H1 (cell line): ENCODE measurements at places on chromosomes 13 and 19. TPM values are rescaled to one million over a fixed set of nuclear protein-coding genes. Genes with fewer than 3 reads are reported as not detected.

Gene KLK4
- total RNA-seq: 1.3 TPM in 1 of 2 replicates, not detected in the other

Gene IZUMO2
- 0.94 and 1.7 TPM in 2 replicates for total RNA-seq

Gene SLC7A9
- not detected in 2 replicates for total RNA-seq

Gene CYP4F11
- total RNA-seq: not detected in 2 replicates

Gene NCAN
- 2.7 and 2.8 TPM in 2 replicates for total RNA-seq

Gene TMEM59L
- total RNA-seq: 8.6 and 12.2 TPM in 2 replicates

Gene CGB5
- 0.63 TPM in 1 of 2 replicates, not detected in the other for total RNA-seq

Gene PSG6
- total RNA-seq: not detected in 2 replicates

Gene NOVA2
- total RNA-seq: 22.7 and 24.6 TPM in 2 replicates

Gene LHFPL6
- 15.5 and 17.0 TPM in 2 replicates for total RNA-seq

Gene CD209
- 0.22 TPM in 1 of 2 replicates, not detected in the other for total RNA-seq

GRCh38 chr13:58617880-58618665 is 986.5 kb downstream of the PCDH17 start:
- DNase-seq: no peak

- DNase-seq: no peak
Observed at GRCh38 chr19:2048104-2048958, 2.7 kb downstream of the MKNK2 start.

DNA sequence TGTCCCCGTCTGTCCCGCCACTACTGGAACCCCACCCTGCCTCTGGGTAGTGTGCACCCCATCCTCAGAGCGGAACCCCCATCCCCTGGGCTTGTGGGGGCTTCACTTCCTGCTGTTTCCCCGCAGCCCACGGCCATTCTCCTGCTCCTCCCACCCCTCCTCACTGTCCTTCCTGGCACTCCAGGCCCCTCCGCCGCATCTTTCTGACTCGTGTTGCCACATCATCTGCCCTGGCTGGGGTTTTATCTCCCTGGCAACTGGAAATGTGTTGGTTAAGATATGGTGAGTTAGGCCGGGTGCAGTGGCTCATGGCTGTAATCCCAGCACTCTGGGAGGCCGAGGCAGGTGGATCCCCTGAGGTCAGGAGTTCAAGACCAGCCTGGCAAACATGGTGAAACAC is 37.3 kb downstream of the KDM4B start:
- DNase-seq: no peak

GRCh38 chr13:50592412-50593155 is 250.9 kb downstream of the DLEU7 start:
- DNase-seq: no peak

DNA sequence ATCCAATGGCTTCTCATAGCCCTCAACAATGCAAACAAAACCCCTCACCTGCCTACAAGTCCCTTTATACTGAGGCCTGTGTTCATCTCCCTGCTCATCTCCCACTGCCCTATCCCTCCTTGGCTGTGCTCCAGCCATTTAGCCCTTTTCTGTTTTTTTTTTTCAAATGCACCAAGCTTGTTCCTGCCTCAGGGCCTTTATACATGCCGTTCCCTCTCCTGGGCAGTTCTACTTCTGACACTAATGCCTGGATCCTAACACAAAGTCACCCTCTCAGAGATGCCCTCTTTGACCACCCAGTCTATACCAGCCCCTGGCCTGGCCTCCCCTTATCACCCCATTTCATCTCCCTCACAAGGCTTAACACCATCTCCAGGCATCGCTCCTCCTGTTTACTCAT is 26.9 kb downstream of the ZNF574 start:
- no peak for DNase-seq

GRCh38 chr19:1847684-1848398 is 442 bp downstream of the REXO1 start:
- no peak for DNase-seq

DNA sequence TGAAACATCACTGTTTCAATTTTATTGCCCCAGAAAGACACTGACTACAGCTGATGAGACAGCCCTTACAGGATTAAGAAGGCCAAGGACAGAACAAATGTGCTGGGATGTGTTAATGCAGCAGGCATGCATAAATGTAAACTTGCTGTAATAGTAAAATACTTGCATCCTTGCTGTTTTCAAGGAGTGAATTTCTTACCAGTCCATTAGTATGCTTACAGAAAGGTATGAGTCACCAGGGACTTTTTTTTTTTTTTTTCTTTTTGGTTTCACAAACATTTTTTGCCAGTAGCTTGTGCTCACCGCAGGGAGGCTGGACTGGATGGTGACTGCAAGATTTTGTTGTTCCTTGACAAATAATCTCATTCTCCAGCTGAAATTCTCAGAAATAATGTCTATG is 55.1 kb downstream of the GPR180 start:
- DNase-seq: no peak

DNA sequence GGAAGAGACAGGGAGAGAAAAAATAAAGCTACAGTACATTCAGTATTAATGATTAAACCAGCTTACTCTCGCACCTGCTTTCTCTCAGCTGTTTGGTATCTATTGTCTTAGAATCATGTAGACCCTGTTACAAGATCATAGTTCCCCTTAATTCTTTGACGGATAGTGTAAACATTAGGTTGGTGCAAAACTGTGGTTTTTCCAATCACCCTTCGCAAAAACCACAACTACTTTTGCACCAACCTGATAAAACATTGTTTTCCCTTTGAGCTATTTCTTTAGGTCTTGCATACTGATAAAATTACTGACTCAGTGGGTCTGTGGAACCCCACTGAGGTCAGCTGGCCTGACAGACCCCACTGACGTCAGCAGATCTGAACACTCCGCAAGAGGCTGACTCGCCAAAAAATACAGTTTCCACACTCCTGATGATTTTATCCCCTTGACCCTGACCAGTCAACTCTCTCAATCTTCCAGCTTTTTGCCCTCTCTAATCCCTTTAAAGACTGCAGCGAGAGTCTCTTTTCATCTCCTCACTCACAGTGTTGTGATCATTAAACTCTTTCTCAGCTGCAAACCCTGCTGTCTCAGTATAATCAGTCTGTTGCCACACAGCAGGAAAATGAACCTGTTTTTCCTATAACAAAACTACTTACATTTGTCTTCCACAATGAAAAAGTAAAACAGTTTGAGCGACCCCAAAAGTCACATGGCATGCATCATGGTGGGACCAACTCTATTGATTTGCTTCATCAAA is 123.9 kb downstream of the SLITRK6 start:
- no peak for DNase-seq

DNA sequence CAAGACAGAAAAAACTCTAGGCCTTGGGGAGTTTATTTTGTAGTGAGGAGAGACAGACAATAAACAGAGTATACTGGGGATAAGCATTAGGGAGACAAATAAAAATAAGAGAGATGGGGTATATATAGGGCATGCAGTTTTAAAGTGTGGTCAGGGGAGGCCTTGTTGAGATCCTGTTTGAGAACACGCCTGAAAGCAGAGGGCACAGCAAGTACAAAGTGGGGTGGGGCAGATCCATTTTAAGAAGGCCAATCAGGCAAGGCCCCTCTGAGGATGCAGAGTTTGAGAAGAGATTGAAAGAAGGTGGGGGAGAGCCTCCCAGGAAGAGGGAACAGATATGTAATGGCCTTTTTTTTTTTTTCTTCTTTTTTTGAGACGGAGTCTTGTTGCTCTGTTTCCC is 2.1 kb downstream of the PPP2R1A start:
- DNase-seq: no peak

DNA sequence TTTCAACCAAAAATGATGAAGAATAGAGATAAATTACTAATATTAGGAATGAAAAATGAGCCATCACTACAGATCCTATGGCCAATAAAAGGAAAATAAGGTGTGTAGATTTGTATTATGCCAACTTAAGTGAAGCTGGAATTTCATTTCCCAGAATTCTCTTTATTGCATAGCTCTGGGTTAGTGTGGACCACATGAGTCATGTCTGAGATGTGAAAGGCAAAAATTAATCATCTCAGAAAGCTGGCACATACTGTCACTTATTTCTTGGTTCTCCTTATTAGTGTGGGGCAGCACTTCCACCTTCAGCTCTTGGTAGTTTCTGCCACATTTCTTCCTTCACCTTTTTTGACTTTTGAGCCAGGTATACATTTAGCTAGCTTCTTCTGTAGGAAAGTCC is 82.6 kb downstream of the KATNAL1 start:
- DNase-seq: no peak

DNA sequence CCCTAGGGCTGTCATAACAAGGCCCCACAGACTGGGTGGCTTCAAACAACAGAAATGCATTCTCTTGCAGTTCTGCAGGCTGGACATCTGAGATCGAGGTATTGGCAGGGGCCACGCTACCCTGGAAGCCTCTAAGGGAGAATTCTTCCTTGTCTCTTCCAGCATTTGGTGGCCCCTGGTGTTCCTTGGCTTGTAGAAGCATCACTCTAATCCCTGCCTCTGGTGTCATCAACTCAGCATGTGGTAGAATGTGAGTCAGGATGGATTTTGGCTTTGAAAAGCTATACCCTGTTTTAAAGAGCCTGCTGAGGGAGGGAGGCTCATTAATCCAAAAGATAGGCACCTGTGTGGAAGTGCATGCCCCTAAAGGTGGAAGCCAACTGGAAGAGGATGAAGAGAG is 7.9 kb upstream of the GGACT start:
- no peak for DNase-seq

DNA sequence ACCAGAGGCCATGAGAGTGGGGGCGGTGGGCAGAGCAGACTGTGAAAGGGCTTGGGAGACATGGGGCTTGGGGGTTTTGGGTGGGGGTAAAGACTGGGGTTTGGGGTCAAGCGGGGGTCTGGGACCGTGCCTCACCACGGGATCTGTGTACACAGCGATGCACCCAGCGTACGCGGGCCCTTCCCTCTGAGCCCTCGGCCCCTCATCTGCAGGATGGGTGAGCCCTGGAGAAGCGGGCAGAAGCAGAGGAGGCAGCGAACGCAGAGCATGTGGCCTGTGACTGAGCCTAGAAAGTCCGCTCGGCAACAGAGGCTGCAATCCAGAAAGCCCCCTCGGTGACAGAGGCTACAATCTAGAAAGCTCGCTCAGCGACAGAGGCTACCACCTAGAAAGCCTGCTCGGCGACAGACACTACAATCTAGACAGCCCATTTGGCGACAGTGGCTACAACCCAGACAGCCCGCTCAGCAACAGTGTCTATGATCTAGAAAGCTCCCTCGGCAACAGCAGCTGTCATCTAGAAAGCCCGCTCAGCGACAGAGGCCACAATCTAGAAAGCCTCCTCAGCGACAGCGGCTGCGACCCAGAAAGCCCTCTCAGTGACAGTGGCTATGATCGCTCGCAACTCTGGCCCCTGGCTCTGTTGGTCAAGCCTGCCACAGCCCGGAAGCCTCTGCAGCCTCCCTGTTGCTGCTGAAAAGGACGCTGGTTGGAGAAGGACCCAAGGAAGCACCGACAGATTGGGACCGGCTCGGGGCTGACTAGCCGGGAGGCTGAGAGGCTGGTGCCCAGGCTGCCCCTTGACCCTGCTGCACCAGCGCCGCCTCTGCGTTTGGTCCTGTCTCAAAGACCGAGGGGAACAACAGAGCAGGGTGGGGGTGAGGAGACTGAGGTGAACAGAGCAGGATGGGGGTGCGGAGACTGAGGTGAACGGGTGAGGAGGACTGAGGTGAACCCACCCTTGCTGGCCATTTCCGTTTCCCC is 68.6 kb downstream of the SPACA7 start:
- DNase-seq: no peak

DNA sequence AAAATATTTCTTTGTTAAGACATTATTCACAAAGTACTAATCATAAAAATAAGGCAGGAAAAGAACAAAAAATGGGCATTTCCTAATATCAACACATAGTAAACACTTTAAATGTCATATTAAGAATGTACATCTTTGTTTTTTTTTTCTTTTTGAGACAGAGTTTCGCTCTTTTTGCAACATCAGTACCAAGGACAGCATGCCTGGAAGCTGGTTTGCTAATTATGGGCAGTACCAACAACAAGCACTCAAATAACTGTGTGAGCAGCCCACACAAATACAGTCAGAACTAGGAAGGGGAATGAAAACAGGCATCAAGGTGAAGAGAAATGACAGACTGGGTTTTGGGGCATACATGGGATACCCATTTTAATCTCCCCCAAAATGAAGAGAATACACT is 788.0 kb upstream of the SLITRK1 start:
- no peak for DNase-seq

DNA sequence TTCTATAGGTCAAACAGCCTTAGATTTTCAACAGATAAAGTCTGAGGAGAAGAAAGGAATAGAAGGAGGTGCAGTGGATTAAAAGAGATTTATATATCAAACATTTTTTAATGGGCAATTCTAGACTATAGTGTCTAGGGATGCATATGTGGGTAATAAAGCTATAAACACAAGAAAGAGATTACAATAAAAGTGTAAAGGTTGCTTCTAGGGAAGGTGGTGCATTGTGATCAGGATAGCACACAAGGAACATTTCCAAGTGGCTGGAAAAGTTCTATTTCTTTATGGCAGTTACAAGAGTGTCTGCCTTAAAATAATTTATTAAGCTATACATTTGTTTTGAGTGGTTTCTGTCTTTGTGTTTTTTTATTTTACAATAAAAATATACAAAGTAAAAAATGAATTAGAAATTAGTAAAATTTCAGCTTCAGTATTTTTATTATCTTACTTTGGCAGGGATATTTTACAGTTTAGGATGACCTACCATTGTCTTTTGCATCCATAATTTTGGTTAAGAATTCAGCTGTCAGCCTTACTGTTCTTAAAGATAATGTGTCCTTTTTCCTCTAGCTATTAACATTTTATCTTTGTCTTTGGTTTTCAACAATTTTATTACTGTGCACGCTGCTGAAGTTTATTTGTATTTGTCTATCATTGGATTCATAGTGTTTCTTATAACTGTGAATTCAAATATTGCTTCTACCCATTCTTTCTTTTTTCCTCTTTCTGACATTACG is 221.8 kb downstream of the LACC1 start:
- no peak for DNase-seq

DNA sequence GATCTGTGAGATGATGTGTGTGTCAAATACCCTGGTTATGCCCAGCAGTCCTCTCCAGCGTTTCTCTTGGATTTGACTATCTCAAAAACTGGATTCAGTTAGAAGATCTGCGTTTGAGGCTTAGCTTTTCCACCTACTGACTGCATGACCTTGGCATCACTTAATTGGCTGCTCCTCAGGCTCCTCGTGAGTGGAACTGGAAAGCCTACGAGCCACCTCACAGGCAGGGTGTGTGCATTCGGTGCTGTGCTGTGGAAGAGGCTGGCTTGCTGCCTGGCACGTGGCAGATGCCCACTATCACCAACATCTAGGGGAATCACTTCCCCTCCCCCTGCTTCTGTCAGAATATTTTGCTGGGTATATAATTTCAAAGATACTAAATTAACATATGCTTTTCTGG is 25.6 kb downstream of the FLT1 start:
- DNase-seq: no peak

GRCh38 chr13:48909056-48909389 is 66.7 kb upstream of the FNDC3A start:
- no peak for DNase-seq

GRCh38 chr13:32314271-32315237 is 609 bp downstream of the ZAR1L start:
- DNase-seq: no peak

DNA sequence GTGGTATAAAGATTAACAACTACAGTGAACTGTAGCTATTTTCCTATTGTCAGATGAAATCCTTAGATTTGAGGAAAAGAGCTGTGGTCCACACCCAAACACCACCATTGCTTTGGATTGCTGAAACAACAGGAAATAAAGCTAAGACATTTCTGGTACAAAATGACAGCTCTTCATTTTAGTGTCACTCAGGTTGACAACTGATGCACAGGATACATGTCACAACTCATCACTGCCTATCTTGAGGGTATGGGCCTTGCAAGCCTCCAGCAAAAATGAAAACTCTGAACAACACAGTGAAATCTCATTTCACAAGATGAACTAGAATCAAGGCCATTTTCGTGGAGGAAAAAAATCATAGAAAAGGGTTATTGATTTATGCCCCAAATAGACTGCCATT is 339.7 kb downstream of the ITGBL1 start:
- no peak for DNase-seq

- DNase-seq: no peak
Observed at GRCh38 chr13:98364647-98365046, 187.6 kb upstream of the RNF113B start.
